ENCODE measurements at places on chromosomes 11 and 22. TPM values are rescaled to one million over a fixed set of nuclear protein-coding genes. Genes with fewer than 3 reads are reported as not detected.
A peak's percentile ranks its signal among the peaks of the same experiment; 100 is the strongest.

The SEPTIN5 gene
- total RNA-seq: 162 TPM

The AQP11 gene
- total RNA-seq: 0.86 TPM

The RAB3IL1 gene
- total RNA-seq: 16.8 TPM

DNA sequence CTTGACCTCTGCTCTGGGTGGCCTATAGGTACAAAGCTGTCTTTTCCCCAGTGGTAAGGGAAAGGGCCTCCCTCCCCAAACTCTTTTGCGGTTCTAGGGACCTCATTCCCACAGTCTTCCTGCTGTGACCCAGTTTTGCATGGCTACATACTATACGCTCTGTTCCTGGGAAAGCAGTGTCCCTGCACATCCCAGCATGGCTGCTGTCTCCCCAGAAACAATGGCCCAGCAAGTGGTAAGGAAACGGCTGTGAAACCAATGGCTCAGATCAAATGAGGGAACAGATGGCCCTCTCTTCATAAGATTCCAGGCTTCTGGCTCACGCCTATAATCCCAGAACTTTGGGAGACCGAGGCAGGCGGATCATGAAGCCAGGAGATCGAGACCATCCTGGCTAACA lies 41.1 kb downstream of the RPL27A start:
- no peak for DNase-seq

DNA sequence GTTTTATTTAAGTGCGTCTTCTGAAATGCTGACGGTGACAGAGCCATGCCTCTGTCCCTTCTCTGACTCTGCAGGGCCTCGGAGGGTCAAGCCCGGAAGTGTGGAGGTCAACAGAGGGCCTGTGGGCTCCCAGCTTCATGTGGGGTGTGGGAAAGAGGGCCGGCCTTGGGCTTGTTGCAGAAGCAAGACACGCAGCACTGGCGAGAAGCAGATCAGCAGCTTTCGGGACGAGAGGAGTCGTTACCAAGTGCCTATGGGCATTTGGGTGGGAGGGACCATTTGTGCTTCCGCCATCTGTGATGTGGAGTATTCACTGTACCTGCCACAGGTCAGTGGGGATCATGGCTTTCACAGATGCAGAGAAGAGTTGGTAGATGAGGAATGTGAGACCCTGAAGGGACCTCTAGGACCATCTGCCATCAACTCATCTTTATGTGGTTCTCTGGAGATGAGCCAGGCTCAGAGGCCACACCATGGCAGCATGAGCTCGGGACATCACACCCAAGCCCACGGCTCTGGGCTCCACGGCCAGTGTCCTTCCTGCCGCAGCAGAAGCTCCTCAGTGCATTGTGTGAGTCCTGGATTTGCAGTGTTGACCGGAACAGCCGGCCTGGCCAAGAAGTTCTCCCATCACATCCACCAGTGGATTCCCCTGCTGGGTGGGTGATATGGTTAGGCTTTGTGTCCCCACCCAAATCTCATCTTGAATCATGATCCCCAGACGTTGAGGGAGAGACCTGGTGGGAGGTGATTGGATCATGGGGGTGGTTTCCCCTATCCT lies 590.7 kb downstream of the TBC1D22A start:
- DNase-seq: peak; percentile 40

DNA sequence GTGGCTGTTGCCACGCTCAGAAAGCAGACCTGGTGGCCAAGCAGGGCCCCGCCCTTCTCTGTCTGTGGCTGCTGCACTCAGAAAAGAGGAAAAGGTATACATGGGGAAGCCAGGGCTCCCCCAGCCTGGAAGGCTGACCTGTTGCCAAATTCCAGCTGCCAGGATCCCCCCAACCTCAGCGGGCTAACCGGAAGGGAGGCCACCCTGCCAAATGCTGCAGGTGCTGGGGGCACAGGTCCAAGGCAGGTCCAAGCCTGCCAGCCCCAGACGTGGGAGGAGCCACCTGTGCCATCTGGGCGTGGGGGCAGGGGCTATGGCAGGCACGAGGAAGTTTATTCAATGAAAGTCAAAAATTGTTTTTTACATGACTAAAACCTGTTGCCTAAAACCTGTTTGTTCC lies 2.6 kb downstream of the NPTXR start:
- no peak for DNase-seq

- DNase-seq: no peak
Observed at GRCh38 chr22:36284171-36284571, 31.2 kb downstream of the APOL1 start.

DNA sequence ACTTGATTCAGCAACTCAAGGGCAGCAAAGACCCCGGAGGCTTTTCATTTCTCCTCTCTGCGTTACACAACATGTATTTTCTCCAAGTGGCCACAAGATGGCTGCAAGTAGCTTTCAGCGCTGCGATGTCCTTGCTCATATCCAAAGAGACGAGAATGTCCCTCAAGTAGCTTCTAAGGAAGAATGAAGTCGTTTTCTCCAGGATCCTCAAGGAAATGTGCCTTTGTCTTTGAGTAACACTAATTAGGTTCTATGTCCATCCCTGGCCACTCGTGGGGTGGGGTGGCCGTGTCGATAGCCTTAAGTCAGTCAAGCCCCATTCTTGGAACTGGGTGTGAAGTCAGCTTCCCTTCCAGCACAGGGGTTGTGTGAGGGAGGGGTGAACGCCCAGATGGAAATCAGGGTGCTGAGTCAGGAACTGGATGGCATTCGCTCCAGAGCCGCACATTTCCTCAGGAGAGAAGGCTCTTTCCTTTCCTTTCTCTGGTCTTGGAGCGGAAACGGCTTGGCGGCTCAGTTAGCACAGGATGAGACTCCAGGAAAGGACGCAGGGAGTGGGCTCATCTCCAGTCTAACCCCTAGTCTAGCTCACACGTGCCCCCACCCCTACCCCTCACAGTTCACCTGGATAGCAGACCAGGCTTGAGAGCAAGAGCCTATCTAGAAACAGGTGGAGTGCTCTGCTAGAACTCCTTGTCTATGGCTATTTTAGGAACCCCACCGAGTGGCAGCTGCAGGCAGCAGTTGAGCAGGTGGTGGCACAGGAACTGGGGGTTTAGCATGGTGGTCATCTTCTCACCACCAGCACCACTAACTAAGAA lies 44.3 kb downstream of the NNMT start:
- DNase-seq: peak; percentile 73

All from right atrium auricular region (tissue), 2 donors.